GM12892 (cell line): ENCODE measurements at places on chromosomes 2 and 18.

GRCh38 chr18:13726972-13727331, 479 bp downstream of the RNMT start:
- peak; percentile 12 for DNase-seq

- no peak for DNase-seq
These were observed 88.1 kb upstream of the AGAP1 start for GRCh38 chr2:235405612-235406361.

GRCh38 chr2:177327009-177327408, 62.5 kb upstream of the NFE2L2 start:
- no peak for DNase-seq

GRCh38 chr2:96264656-96265348, 995 bp downstream of the TMEM127 start:
- peak; percentile 41 for DNase-seq
